ENCODE measurements at places on chromosomes 13 and 19.

DNA sequence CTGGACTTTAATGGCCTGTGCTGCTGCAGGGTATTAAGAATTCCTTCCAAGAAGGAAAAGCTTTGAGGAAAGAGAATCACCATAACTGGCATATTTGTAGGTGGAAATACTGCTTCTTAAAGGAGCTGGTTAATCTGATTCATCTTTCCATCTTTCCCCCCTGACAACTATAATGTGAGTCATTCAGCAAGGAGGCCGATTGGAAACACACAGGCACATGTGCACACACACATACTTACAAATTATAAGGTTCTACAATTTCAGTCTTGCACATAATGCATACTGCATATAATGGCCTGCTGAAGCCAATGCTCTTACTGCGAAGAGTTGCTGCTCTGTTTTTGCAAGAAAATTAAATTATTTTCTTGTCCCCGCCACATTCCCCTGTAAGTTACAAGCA, 78.8 kb upstream of the TPP2 start:
- DNase-seq = no peak

- no peak for DNase-seq
Measured at GRCh38 chr19:55536951-55537740, at the start of gene SBK2. SBK2 (minus strand) TSS chr19:55537133; CDS start chr19:55536294, 839 bp downstream.

- no peak for DNase-seq
Measured at GRCh38 chr13:35848336-35849255, 282.6 kb downstream of the DCLK1 start.

- no peak for DNase-seq
Measured at GRCh38 chr19:3818918-3819317, 32.7 kb upstream of the MATK start.

- DNase-seq = no peak
Measured at GRCh38 chr19:38912600-38913514, 871 bp upstream of the CCER2 start.

DNA sequence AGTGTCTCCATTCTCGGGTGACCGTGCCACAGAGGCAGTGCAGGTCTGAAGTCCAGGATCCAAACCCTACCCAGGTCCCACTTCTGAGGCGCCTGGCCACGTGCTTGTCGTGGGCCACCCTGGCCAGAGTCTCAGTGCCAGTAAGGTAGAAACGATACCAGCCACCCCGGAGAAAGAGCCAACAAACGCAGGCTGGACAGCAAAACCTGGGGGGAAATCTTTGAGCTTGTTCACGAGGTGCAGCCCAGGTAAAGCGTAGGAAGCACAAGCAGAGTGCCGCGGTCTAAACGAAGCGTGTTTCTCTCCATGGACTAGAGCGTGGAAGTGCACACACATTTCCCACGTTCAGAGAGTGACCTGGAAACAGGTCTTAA, 95.6 kb downstream of the ATP11A start:
- no peak for DNase-seq

GRCh38 chr19:31330237-31330636, 19.0 kb downstream of the TSHZ3 start:
- DNase-seq = no peak

- DNase-seq = no peak
Measured at GRCh38 chr13:112333756-112334543, 42.2 kb upstream of the SPACA7 start.

GRCh38 chr19:1473085-1473851, 5.7 kb downstream of the C19orf25 start:
- DNase-seq = no peak

DNA sequence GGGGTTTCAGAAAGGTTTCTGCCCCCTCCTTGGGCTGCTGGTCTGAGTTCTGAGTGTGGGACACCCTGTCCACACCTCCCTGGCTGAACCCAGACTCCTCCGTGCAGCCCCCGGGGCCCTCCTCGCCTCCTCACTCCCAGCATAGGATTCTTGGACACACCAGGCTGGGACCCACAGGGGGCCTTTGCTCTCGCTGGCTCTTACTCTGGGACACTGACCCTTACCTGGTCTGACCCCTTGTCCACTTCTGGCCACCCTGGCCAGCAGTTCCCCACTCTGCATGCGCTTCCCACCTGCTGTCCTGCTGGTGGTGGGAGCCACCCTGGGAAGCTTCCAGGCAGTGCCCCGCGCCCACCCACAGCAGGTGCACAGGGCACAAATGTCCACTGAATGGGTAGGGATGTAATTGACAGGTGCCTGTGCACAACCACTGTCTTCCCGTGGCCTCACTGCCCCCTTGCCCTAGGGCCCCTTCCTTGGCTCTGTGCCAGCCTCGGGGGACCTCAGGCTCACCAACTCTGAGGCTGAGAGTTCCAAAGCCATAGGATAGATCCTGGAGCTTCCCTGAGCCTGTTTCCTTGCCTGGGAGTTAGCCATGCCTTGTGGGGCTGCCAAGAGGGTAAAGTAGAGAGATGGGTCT, 7.0 kb upstream of the SLC25A42 start:
- DNase-seq = no peak

DNA sequence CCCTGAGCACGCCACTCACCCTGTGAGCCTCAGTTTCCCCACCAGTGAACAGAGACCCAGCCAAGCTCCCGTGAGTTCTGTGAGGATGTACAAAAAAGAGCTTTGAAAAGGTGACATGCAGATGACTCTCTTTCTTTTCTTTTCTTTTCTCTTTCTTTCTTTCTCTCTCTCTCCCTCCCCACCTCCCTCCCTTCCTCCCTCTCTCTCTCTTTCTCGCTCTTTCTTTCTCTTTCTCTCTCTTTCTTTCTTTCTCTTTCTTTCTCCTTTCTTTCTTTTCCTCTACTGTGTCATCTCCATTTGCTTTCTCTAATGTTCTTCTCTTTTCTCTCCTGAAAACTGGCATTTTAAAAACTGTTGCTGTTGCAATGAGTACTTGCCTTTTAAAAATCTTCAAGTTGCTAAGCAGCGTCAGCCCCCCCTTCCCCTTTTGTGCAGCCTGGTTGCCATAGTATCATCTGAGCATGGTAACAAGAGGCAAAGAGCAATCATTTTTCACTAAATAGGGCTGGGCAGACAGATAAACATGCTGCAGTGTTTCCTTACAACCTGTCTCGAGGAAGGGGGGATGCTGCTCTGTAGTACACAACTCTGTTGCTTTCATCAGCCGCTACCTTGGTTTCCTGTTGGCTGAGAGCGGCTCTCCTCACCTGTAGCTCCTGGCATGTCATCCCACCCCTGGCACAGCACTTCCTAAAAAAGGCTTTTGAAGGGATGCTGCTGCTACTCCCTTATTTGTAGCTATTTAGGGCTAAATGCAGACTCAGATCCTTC, 108.7 kb upstream of the MBNL2 start:
- no peak for DNase-seq

DNA sequence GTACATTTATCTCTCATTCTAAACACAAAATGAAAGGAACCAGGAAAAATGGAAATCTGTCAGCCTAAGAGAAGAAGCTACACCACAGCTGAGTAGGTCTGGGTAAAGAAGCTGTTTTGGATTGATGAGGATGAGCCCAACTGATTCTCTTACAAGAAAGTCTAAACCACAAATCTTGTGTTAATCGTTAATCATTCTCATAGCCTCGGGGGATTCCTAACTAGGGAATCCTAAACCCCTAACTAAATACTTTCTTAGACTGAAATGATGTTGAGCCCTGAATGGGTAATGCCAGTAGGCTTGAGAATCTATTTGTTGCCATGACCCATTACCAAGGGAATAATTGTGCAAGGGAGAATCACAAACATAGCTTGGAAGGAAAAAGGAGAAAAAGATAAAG, 327.5 kb upstream of the SPRY2 start:
- no peak for DNase-seq

GRCh38 chr19:6750062-6750461, 10.6 kb downstream of the TRIP10 start:
- no peak for DNase-seq

DNA sequence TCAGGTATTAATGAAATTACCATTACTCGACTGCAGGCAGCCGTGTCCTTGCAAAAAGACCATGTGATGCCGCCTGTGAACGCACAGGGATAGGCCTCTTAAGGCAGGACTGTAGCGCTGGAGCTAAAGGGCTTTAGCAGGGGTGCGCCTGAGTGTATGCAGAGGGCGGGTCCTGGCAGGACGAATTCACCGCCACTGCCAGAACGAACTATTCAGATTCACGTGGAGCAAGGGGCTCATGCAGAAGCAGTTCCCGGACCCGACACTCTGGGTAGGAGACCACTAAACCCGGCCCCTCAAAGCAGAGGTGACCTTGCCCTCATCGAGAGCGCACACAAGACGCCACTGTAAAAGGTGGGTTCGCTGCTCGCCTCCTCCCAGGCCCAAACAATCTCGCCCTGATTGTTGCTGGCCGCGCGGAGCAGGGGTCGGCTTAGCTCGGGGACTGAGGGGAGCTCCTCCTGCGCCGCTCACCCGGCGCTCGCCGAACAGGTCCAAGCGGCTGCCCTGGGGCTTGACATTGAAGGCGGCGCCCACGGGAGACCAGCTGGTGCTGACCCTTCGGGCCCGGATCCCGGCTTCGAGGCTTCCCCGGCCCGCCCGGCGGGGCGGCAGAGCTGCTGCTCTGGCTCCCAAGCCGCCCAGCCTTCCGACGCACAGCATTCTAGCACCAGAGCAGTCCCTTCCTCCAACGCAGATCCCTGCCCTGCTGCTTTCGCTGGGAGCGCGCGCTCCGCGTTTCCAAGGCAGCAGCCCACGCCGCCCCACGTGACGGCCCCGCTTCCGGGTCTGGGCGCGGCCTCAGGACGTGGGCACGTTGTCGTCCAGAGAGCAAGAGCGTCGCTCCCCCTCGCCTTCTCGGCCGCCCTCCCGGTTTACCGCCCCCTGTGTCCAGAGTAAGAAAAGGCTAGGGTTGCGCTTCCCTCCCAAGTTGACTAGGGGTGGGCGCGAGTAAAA, at the start of gene MIPEP:
MIPEP (minus strand) TSS at position 743 of the 957 bp plus-strand sequence; CDS start at position 663, 80 bp downstream.
- peak; percentile 95 for DNase-seq

DNA sequence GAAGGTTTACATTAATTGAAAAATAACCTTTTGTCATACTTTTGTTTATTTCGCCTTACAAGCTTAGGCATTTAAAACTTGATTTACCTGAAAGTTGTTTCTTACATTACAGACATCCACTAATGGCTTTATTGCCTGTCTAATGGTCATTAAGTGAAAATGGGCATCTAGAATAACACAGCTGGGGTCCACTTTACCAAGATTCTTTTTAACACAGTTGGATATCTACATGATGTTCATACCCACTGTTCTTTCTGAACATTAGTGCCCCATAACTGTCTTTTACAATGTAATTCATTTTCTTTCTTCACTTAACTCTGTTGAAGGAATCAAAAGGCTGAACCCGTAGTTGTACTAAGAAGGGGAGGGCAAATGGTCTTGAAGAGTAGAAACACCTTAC, 19.8 kb upstream of the KLHL1 start:
- no peak for DNase-seq

GRCh38 chr19:15577184-15577771, 37.7 kb upstream of the CYP4F8 start:
- no peak for DNase-seq

DNA sequence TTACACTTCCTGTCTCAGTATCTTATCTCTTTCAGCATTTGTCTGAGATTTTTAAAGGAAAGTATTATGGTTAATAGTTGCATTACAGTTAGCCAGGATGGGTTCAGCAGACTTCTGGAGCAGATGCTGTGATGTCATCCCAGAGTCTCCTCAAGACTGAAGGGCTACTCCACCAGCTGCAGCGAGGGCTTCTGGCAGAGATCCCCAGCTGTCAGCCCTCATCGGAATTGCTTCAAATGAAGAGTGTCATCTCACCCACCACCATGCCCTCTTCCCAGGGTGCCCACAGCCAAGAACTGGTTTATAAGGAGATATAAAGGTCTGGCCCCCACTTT, 84.4 kb downstream of the FAM216B start:
- no peak for DNase-seq

DNA sequence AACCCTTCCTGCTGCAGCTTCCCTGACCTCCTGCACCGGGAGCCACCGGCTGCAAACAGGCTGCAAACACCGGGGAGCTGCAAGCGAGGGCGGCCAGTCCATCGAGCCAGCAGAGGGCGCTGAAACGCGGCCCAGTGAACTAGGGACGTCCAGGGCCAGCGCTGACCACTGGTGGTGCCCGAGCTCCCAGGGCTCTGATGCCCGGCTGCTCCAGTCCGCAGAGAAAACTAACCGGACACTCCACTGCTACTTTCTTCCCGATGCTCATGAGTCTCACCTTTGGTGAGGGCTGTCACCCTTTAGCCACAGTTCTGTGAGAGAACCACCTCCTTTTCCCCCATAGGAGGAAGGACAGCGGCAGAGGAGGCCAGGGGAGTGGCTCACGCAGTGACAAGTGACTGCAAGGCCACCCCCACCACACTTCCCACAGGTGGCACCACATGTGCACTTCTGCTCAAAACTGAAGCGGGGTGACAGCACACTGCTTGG, 82.8 kb upstream of the MTIF3 start:
- peak; percentile 40 for DNase-seq

DNA sequence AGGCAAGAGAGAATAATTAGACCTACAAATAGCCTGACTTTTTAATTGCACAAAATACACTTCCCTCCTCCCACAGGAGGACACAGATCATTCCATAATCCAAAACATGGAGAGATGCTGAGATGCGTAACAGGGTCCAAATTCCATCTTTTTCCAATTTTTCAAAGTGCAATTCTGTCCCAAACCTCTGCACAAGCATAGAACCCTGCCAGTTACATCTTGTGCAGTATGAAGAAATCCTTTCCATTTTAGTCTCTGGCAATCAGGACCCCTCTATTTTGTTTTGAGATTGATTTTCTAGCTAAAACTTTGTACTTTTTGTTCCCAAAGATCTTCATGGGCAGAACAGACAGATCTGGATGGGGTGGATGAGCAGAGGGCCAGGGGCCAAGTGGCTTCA, 209.2 kb downstream of the B3GLCT start:
- DNase-seq = no peak

DNA sequence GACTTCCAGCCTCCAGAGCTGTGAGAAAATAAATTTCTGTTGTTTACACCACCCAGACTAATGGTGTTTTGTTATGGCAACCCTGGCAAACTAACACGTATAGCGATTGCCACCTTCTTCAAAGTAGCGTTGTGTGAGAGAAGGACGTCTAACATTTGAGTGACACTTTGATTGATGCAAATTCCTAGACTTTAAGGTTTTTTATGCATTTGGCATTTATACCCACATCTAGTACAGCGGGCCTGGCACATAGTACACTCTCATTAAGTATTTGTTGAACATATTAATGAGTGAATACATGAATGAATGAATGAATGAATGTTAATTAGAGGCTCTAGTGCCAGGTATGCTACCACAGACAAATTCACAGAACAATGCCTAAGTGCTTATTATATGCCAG, 36.7 kb downstream of the POU4F1 start:
- DNase-seq = no peak

DNA sequence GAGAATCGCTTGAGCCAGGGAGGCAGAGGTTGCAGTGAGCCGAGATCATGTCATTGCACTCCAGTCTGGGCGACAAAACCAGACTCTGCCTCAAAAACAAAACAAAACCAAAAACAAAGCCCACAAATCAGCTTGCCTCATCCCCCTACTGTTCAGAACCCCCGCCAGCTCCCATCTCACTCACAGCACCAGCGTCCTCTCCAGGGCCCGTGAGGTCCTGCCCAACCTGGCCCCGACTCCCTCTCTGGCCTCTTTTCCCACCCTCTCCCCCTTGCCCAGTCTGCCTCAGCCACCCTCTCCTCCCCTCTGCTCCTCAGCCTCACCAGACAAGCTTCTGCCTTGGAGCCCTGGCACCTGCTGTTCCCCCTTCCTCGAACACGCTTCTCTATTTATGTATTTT, 3.8 kb downstream of the SLC8A2 start:
- DNase-seq = no peak

Measured in frontal cortex (tissue), 4 donors.